ENCODE measurements at places on chromosomes 3 and 15.

GRCh38 chr3:26932752-26933151 lies 310.2 kb downstream of the LRRC3B start:
- H3K36me3 ChIP-seq, result no peaks in the 10 kb centered on the region
- H3K27me3 ChIP-seq, result no peaks in the 10 kb centered on the region
- no peak overlapping the region for H3K27ac ChIP-seq
- H3K4me3 ChIP-seq, result no peak overlapping the region
- H3K4me1 ChIP-seq, result no peaks in the 10 kb centered on the region

DNA sequence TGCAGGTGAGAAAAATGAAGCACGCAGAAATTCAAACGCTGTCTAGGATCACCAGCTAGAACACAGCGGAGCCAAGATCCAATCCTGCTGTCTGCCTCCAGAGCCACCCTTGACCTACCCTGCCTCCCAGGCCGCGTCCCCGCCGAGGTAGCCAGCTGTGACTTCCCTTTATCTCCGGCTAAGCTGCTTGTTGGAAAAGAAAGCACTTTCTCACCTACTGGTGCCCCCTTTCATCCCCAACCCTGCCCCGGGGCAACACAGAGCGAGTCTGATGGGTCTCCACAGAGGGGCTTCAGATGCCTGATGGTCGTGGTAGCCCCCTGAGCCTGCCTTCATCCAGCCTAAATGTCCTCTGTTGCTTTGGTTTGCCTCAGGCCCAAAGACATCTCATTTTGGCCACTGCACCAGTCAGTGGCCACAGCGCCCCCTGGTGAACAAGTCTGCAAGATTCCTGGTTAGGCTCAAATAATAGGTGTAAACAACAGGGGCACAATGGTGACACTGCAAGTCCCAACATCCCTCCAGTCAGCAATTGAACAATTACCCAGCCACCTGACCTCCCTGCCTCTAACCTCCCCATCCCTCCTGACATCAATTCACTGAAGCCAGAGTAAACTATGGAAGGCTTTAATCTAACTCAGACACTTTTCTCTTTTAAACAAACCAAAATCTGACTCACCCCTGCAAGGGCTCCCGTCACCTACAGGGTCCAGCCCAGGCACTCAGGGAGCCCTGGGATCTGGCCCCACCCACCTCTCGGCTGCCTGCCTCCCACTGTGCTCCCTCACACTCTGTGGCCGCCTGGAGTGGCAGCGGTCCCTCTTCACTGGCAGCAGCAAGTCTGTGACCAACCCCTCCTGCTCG lies 27.3 kb upstream of the BCL2L10 start:
- H3K36me3 ChIP-seq, result no peaks in the 10 kb centered on the region
- H3K27ac ChIP-seq, result no peak overlapping the region
- no peaks in the 10 kb centered on the region for H3K4me1 ChIP-seq
- H3K27me3 ChIP-seq, result no peaks in the 10 kb centered on the region
- H3K4me3 ChIP-seq, result no peak overlapping the region
- DNase-seq, result no peak

- peak overlapping the region; percentile 89 for H3K27ac ChIP-seq
- H3K4me1 ChIP-seq, result peaks cover 10% of the 10 kb centered on the region
- H3K36me3 ChIP-seq, result no peaks in the 10 kb centered on the region
- H3K27me3 ChIP-seq, result no peaks in the 10 kb centered on the region
- peak; percentile 89 for DNase-seq
These were observed 130.9 kb downstream of the ASB7 start for GRCh38 chr15:100733101-100733842.

- DNase-seq, result no peak
- H3K4me3 ChIP-seq, result no peak overlapping the region
- H3K4me1 ChIP-seq, result no peaks in the 10 kb centered on the region
- no peak overlapping the region for H3K27ac ChIP-seq
These were observed 11.5 kb upstream of the PARP14 start for GRCh38 chr3:122668930-122669730.

DNA sequence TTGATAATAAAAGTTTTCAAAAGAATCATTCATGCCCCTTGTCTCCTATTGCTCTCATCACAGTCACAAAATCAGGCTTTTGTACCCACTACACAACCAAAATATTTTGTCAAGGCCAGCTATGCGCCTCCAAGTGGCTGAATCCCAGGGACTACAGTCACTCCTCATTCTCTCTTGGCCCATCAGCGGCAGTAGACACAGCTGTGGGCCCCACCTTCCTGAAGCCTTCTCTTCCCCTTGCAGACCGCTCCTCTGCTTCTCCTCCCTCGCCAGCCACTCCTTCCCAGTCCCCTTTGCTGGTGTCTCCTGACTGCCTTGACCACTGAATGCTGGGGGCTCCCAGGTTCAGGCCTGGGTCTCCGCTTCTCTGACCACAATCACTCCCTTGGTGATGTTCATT lies 52.1 kb downstream of the LSM3 start:
- no peak overlapping the region for H3K27ac ChIP-seq
- H3K27me3 ChIP-seq, result no peaks in the 10 kb centered on the region
- no peak for DNase-seq
- no peak overlapping the region for H3K4me3 ChIP-seq

DNA sequence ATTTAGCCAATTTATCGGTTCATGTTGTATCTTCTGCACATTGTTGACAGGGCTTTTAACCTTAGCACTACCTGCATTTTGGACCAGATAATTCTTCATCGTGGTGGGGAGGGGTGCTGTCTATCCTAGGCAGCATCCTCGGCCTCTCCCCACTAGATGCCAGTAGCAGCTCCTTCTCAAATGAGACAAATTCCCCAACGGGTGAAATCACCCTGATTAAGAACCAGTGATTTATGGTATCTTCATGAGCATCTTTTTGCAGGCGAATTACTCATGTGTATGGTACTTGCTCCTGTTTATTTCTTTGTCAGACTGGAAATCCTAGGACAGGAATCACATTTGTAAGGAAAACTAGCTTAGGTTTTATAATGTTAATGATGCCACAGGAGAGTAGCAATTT lies 68.0 kb downstream of the C3orf70 start:
- H3K27me3 ChIP-seq, result no peaks in the 10 kb centered on the region
- H3K27ac ChIP-seq, result no peak overlapping the region
- no peaks in the 10 kb centered on the region for H3K4me1 ChIP-seq
- H3K36me3 ChIP-seq, result no peaks in the 10 kb centered on the region
- no peak for DNase-seq

GRCh38 chr3:157542711-157543500 lies 39.7 kb upstream of the VEPH1 start:
- no peaks in the 10 kb centered on the region for H3K27me3 ChIP-seq
- DNase-seq, result peak; percentile 74
- peak overlapping the region; percentile 80 for H3K27ac ChIP-seq
- H3K36me3 ChIP-seq, result no peaks in the 10 kb centered on the region
- H3K4me3 ChIP-seq, result peak overlapping the region; percentile 72
- H3K4me1 ChIP-seq, result no peaks in the 10 kb centered on the region

DNA sequence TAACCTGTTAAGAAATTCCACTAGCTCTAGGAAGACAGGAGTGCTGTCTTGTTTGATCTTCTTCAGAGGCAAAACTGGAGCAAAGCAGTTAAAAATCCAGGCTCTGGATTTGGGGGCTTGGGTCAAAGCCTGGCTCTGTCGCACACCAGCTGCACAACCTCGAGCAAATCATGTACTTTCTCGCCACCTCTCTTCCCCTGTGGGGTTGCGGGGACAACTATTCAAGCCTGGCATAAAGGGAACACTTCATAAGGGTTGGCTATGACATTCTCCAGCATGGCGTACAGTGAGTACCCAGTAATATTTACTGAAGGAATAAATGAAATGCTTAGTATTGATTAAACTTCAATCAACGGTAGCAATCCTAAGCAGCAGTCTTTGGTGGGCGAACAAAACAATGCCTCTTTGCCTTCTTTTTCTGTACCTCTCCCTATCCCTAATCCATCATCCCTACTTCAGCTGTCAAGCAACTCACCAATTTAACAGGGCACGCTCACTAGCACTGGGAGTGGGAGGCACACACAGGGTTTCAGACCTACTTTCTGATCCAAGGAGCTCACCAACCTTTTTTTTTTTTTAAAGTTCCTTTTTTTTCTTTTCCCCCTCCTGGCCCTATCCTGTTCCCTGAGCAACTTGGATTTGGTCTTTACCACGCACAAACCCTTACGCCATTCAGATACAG lies 33.0 kb downstream of the GNB5 start:
- H3K4me1 ChIP-seq, result no peaks in the 10 kb centered on the region
- H3K27me3 ChIP-seq, result no peaks in the 10 kb centered on the region
- H3K36me3 ChIP-seq, result no peaks in the 10 kb centered on the region
- no peak for DNase-seq
- H3K27ac ChIP-seq, result no peak overlapping the region

DNA sequence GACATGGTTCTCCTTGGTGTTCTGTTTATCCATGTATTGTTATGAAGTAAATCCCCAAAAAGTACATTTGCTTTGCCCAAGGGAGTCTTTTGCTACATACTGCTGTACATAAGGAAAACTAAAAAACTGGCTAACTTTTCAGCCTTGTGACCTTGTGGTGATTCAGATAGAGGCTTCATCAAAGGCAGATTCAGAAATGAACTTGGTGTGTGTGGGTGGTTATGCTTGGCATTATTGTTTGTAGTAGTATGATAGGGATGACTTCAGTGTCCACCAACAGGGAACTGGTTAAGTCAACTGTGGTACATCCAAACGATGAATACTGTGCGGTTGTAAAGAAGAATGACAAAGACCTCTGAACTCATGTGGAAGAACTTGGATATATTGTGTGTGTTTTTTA lies 75.6 kb upstream of the CHRNB4 start:
- no peaks in the 10 kb centered on the region for H3K4me1 ChIP-seq
- H3K27ac ChIP-seq, result no peak overlapping the region
- no peaks in the 10 kb centered on the region for H3K36me3 ChIP-seq
- H3K27me3 ChIP-seq, result peaks cover 4% of the 10 kb centered on the region
- DNase-seq, result no peak

- no peak overlapping the region for H3K27ac ChIP-seq
- no peaks in the 10 kb centered on the region for H3K36me3 ChIP-seq
- H3K4me3 ChIP-seq, result no peak overlapping the region
- no peaks in the 10 kb centered on the region for H3K27me3 ChIP-seq
- no peak for DNase-seq
These were observed 19.0 kb downstream of the SEMA7A start for GRCh38 chr15:74414603-74415338.

DNA sequence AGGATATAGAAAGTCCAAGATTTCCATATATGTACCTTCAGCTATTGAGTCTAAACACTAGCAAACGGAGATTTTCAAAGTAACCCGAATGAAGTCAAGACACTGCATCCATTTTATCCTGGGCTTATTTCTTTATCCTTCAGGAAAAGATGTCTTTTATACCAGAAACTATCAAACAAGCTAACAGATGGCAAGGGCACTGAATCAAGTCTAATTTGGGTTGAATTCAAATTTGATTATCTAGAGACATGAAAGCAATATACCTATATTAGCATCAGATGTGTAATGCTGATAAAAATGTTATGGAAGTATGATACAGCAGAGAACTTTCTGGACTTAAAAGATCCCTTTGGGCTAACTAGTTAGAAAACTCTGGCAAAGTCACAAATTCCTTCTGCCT lies 138.3 kb upstream of the TSPAN3 start:
- H3K4me3 ChIP-seq, result no peak overlapping the region
- no peak overlapping the region for H3K27ac ChIP-seq

DNA sequence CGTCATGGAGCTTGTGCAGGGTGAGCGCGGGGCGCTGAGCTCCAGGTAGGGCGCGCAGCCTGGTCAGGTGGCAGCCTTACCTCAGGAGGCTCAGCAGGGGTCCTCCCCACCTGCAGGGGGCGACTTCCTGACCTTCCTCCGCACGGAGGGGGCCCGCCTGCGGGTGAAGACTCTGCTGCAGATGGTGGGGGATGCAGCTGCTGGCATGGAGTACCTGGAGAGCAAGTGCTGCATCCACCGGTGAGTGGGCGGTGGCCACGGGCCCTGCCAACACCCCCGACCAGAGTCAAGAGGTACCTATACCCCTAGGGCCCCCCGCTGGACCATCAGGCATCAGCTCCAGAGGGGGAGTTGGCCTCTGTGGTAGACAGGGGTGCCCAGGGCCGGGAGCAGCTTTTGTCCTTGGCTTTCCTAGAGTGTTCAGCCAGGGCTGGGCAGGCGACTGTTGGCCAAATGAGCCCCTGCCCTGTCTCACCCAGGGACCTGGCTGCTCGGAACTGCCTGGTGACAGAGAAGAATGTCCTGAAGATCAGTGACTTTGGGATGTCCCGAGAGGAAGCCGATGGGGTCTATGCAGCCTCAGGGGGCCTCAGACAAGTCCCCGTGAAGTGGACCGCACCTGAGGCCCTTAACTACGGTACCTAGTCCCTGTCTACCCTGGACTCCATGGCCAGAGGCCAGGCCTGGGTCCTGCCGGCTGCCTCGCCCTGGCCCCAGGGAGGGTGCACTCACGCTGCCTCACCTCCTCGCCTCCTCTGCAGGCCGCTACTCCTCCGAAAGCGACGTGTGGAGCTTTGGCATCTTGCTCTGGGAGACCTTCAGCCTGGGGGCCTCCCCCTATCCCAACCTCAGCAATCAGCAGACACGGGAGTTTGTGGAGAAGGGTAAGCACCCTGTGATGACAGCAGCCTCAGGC lies 9.1 kb downstream of the FES start:
- H3K36me3 ChIP-seq, result no peaks in the 10 kb centered on the region
- H3K27ac ChIP-seq, result no peak overlapping the region
- H3K4me3 ChIP-seq, result no peak overlapping the region
- no peaks in the 10 kb centered on the region for H3K27me3 ChIP-seq
- no peaks in the 10 kb centered on the region for H3K4me1 ChIP-seq

- H3K27ac ChIP-seq, result no peak overlapping the region
- no peaks in the 10 kb centered on the region for H3K36me3 ChIP-seq
- no peak overlapping the region for H3K4me3 ChIP-seq
- no peak for DNase-seq
These were observed 19.9 kb upstream of the POLR2M start for GRCh38 chr15:57686657-57687056.

DNA sequence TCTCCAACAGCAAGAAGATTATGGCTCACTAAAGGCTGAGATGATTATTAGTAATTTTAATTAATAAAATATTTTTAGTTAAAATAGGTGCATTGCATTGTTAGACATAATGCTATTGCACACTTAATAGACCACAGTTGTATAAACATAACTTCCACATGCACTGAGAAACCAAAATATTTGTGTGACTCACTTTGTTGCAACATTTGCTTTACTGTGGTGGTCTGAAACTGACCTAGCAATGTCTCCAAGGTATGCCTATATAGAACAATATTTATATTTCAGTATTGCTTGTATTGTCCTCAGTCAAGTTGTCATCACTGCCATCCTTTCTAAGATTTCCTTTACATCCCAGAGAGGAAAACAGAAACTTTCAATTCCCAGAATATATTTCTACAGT lies 1215.2 kb downstream of the SI start:
- H3K4me1 ChIP-seq, result no peaks in the 10 kb centered on the region
- H3K27me3 ChIP-seq, result no peaks in the 10 kb centered on the region
- no peak overlapping the region for H3K27ac ChIP-seq
- H3K36me3 ChIP-seq, result no peaks in the 10 kb centered on the region
- DNase-seq, result no peak

DNA sequence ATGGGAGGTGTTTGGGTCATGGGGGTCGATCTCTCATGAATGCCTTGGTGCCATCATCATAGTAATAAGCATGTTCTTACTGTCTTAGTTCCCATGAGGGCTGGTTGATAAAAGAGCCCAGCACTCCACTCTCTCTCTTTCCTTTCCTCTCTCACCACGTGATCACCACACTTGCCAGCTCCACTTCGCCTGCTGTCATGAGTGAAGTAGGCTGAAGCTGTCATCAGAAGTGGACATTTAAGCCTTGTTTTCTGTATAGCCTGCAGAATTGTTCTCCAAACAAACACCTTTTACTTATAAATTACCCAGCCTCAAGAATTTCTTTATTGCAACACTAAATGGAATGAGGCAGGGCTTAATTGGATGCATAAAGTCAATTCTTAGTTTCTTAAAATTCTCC lies 6.1 kb downstream of the OR5H1 start:
- H3K36me3 ChIP-seq, result no peaks in the 10 kb centered on the region
- H3K4me3 ChIP-seq, result no peak overlapping the region

Measured in breast epithelium (tissue), 4 donors.